ENCODE measurements at places on chromosomes 2 and 18.

- no peak for DNase-seq
Observed at GRCh38 chr2:86577817-86578456, 14.7 kb upstream of the CHMP3 start.

GRCh38 chr2:179861027-179861415 lies 391 bp downstream of the ZNF385B start:
- DNase-seq: no peak

DNA sequence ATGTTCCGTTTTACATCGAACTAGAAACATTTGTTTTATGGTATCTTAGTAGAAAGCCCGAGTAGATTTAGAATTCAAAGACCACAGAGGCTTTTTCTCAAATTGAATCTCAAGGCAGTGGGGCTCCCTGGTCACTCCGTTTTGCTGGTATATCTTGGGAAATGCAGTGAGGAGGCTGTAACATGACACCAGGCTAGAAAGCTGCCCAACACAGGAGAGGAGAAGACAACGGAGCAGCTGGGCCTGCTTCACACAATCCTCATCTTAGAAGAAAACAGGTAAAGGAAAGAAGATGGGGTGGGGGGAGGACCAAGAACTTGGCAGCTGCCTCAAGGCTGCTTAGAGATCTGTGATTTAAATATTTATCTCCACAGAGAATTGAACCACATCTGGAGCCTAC lies 38.3 kb upstream of the EPB41L3 start:
- DNase-seq: no peak

DNA sequence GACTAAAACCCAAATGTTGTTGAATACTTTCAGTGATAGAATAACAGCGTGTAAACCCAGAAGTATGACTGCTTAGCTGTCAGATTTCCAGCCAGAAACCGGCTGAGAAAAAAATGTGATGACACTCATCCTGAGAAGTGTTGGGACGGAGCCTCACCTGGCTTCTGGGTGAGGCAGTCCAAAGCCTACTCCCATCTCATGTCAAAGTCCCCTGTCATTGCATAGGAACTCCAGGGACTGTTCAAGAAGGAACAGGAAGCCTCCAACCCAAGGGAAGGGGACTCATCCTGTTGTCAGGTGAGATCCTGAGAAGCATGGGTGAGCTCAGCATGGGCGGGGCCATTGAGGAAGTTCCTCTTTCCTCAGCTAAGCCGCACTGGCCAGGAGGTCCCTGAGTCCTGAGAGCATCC lies 11.3 kb upstream of the CHRNA1 start:
- DNase-seq: no peak

- no peak for DNase-seq
Observed at GRCh38 chr18:25134861-25135260, 217.1 kb downstream of the ZNF521 start.

GRCh38 chr2:44722026-44722625 lies 219.4 kb upstream of the SIX3 start:
- DNase-seq: no peak

DNA sequence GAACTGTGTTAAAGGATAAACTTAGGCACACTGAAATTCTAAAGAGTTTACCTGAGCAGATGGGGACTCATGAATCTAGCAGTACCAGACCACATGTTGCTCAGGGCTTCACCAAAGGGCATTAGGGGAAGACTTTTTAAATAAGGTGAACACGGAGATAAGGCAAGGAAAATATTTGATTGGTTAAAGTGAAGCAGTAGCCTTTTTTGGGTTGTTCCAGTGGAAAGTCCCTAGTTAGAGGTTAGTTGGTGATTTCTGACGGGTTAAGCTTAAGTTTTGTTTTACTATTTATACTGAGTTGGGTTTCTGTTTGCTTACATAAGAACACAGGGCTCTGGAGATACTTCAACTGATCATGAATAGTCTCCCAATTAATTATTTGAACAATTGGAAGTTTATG lies 722.5 kb downstream of the SOCS6 start:
- DNase-seq: no peak

- DNase-seq: no peak
Observed at GRCh38 chr2:109244750-109245382, 115.9 kb downstream of the SH3RF3 start.

DNA sequence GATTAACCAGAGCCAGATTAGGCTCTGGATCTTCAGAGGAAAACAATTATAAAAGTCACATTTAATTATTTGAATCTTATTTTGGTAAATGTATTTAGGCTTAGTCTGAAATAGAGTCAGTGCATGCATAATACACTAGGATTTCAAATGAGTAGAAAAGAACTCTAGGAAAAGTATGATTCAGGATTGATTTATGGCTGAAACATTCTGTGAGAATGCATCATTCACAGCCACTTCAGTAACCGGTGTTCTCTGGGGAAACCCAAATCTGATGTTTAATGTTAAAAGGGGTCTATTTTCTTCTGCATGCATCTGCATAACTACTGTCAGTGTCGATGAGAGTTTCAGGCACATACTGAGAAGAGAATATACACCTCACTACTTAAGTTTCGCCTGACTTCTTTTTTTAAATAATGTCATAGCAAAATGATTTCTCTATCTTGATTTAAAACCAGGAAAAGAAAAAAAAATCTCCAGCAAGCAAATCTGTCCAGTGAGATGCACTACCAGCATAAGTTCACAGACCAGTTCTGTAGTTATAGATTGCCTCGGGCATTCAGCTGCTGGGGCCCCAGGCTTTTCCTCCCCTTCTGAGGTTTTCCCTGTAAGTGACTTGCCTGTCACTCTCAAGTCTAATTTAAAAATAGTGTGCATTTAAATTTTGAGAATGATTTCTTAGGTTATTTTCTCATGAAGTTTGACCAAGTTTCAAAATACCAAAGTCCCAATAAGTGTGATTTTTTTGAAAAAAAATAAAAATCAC lies 501.5 kb downstream of the NR4A2 start:
- DNase-seq: no peak

- peak; percentile 5 for DNase-seq
Observed at GRCh38 chr2:21422050-21422449, 298.3 kb downstream of the TDRD15 start.

DNA sequence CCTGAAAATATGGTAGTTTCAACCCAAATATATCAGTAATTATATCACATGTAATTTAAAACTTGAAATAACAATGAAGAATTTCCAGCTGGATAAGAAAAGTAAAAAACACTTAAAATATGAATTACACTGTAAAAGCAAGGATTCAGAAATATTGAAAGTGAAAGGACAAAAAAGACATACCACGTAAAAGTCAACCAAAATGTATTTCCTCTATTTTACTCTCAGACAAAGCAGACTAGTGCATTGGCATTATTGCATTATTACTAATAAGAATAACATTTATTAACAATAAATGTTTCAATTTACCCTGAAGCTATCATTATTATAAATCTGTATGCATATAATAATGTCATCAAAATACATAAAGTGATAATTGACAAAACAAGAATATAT lies 445.1 kb upstream of the TRIB2 start:
- no peak for DNase-seq

DNA sequence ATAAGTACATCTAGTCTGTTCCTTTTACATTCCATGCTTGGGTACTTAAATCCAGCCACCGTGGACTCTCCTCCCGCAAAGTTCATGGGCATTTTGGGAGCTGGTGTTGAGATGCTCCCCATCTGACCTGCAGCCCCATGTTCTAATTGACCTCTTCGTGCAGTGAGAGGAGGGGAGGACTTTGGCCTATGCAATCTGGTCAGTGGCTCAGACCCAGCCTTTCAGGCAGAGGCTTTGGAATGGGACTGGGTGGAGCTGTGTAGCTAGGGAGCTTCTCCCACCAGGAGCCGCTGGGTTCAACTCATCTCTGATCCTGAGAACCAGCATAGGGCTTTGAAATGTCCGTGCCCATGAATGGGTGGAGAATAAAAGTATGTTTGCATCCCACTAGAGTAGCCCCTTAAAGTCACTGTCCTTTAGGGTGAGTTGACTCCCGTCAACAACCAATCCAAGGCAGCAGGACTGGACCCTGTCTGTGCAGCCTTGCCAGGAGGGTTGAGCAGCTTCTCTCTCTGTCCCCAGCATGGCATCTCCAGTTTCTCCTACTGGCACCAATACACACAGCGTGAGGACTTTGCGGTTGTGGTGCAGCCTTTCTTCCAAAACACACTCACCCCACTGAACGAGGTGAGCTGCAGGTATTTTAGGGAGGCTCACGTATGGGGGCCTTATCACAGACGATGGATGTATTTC lies 120.0 kb upstream of the PPP1CB start:
- DNase-seq: no peak

DNA sequence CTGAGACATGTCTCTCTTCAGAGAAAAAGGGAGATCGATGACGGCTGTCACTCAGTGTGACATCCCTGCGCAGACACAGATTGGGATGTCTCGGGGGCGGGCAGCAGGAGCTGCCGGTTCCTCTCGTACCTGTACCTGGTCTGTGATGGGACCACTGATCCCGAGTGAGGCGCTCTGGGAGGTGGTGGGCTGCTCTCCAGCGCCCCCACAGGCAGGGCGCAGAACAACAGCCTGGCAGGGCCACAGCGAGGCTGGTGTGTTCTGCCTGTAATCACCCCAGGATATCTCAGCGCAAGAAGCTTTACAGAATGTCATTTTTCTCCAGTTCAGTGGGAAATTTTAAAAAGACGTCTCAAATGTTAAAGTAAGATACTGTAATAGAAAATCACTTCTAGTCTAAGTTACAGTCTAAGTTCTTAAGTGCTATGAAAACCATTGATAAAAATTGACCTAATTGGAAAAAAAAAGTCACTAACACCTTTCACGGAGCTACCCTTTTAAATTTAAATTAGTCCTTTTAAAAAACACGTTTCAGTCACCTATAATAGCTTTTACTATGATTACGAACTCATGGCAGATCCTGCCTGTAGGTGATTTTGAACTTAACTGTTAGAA lies 189.8 kb downstream of the SNTG2 start:
- DNase-seq: no peak

- DNase-seq: peak; percentile 12
Observed at GRCh38 chr18:47036298-47036874, 965 bp upstream of the ELOA2 start.

- DNase-seq: no peak
Observed at GRCh38 chr2:214896274-214896673, 86.8 kb upstream of the BARD1 start.
